ENCODE measurements at places on chromosomes 12 and 14.

- DNase-seq = no peak
These were observed 17.9 kb upstream of the IL22 start for GRCh38 chr12:68271346-68271745.

DNA sequence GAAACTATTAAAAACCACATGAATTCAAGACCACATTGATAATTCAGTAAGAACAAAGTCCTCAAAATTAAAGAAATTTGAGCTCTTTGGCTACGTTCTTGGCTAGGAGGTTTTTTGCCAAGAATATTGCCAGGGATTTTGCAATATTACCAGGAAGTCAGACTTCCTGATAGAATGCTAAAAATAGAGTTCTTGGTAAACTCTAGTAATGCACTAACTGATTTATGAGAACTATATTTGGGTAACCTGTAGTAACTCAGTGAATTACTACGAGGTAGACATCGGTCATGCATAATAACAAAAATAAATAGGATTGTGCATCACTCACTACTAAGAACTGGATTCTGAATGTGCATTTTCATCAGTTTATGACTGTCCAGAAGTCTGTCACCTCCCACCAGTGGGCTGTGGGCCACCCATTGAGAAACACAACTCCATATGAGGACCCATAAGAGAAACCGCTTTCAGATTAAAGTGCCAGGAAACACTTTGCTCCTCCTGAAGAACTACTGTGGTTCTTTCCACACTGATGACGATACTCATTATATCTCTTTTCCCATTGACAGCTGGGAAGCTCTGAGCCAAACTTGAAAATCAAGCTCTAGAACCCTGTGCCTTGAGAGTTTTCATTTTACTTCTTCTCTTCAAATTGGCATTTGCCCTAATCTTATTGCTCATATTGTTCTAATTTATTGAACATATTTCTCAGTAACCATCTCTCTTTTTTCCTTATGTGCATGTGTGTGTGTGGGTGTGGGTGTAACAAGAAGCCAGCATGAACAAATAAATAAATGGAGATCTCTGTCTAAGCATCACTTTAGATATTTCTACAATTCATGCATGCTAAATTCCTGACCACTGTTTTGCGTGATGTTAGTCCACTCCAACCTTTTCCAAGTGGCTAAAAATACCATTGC lies 116.6 kb downstream of the BCL11B start:
- no peak for DNase-seq

GRCh38 chr12:1639538-1639937 lies 10.5 kb downstream of the WNT5B start:
- DNase-seq = no peak

- DNase-seq = no peak
These were observed 27.3 kb downstream of the PPM1A start for GRCh38 chr14:60276347-60276746.

GRCh38 chr12:66066929-66067523 lies 63.5 kb downstream of the LLPH start:
- no peak for DNase-seq

GRCh38 chr12:53179687-53180219 lies 769 bp upstream of the ZNF740 start:
- no peak for DNase-seq

DNA sequence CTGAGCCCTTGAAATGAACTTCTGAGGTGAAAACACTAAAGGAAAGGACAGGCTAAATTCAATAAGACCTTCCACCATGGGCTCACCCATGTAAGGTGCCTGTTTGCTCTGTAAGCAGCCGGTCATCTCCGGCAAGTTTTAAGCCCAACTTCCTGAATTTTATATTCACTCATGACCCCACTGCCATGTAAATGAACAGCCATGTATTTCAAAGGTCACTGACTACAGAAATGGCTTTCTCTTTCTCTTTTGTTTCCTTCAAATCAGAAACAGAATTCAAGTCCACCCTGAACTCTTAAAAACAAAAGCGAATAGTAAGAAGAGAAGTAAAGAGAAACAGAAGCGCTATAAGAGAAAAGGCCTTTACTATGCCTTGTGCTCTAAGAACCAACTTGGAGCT lies 61.7 kb upstream of the OVCH1 start:
- DNase-seq = no peak

GRCh38 chr12:34289431-34290380 lies 267.4 kb downstream of the ALG10 start:
- DNase-seq = no peak

GRCh38 chr14:91332171-91332985 lies 85.2 kb downstream of the CCDC88C start:
- no peak for DNase-seq

DNA sequence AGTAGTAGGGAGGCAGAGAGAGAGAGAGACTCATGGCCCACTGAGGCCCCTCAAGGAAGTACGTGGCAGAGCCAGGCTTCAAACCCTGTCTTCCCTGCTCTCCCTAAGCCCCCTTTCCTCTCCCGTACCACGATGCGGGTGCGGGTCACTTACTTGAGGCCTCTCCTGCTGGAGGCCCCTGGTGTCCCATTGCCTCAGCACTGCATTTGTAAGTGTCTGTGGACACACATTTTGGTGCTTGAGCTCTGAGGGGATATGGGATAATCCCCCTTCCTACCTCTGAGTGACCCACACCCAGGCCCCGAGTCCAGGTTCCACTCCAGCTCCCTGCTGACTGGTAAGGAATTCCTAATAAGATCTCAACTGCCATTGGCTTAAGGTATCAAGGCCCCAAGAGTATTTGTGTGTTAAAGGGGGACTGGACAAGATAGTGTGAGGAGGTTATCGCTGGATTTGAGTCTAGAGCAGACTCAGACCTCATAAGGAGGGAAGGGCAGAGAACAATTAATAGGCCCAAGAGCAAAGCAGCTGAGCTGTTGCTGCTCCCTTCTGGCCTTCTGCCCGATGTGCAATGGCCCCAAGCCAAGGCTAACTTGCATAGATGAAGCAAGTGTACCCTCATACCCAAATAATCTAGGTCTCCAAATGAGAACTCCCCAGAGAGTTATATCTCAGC lies 71.9 kb downstream of the CRACR2A start:
- no peak for DNase-seq

GRCh38 chr12:38682521-38682920 lies 222.9 kb downstream of the CPNE8 start:
- DNase-seq = no peak

- no peak for DNase-seq
These were observed 199.8 kb downstream of the RBM19 start for GRCh38 chr12:113766131-113766878.

- DNase-seq = no peak
These were observed 65.8 kb upstream of the KCNA1 start for GRCh38 chr12:4843907-4844306.

- DNase-seq = no peak
These were observed 42.5 kb upstream of the VPS33A start for GRCh38 chr12:122308811-122309210.

DNA sequence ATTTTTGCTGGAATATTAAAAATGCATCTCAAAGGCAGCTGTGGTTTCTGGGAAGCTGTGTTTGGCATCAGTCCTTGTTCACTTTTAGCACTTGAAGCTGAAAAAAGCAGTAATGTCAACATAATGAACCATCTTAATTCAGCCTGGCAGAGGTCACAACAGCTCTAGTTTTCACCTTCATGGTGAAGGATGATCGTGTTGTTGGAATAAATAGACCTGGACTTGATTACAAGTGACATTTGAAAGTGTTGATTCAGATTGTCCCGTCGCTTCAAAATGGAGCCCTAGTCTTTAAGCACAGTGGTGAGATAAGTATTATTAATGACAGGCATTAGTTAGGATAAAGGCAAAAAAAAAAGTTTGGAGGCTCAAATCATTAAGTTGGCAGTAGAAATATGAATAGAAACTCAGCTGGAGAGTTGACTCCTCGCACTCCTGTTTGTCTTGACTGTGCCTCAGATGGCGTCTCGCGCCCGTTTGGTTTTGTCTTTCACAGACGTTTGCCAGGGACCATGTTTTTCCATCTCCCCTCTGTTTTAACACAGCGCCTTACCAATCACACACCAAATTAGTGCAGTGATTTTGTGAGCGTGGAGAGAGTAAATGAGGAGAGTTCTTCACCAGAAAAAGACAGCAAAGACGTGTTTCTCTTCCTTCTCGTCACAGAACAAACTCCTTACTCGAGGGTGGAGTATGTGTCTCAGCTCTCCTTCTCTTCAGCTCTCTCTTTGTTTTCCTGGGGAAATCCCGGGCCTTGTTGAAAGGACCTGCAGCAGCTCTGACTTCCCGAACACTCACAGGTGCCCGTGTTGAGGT lies 53.4 kb upstream of the MMP17 start:
- DNase-seq = no peak

GRCh38 chr12:116594325-116595038 lies 35.3 kb downstream of the MAP1LC3B2 start:
- no peak for DNase-seq

GRCh38 chr12:3364226-3364625 lies 126.8 kb upstream of the PRMT8 start:
- no peak for DNase-seq

- DNase-seq = no peak
These were observed 123.3 kb upstream of the PLXNC1 start for GRCh38 chr12:94025068-94025467.

- DNase-seq = no peak
These were observed 39.6 kb downstream of the BICD1 start for GRCh38 chr12:32146074-32146873.

DNA sequence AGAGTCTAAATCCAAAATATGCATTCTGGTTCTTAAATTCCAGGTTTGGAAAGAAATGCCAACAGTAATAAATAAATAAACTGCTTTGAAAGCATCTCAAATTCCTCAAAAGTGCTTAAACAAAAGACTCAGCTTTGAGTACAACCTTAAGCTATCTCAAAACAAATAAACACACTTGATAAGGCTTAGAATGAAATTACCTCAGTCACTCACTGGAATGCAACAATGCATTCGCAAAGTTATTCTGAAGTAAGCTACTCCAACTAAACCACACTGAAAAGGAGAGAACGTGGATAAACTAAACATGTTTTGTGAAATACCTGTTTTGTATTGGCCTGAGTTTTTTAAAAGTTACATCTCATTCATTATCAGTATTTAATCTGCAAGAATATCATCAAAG lies 1.2 kb downstream of the SPTSSA start:
- DNase-seq = no peak

DNA sequence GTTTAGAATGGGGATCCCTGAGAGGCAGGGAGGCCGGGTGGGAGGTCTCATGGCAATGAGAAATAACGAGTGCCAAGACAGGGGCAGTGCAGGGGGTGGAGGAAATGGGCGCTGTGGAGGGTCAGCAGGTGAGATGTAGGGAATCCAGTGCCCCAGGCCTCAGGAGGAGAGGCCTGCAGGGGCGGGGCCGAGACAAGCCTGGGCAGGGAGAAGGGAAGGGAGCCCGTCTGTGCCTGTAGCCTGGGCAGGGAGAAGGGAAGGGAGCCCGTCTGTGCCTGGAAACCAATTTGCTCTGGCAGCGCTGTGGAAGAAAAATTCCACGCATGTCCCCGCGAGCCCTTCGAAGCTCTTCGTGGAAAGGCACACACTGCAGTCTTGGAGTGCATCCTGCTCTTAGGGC lies 10.6 kb upstream of the NCOR2 start:
- DNase-seq = no peak

DNA sequence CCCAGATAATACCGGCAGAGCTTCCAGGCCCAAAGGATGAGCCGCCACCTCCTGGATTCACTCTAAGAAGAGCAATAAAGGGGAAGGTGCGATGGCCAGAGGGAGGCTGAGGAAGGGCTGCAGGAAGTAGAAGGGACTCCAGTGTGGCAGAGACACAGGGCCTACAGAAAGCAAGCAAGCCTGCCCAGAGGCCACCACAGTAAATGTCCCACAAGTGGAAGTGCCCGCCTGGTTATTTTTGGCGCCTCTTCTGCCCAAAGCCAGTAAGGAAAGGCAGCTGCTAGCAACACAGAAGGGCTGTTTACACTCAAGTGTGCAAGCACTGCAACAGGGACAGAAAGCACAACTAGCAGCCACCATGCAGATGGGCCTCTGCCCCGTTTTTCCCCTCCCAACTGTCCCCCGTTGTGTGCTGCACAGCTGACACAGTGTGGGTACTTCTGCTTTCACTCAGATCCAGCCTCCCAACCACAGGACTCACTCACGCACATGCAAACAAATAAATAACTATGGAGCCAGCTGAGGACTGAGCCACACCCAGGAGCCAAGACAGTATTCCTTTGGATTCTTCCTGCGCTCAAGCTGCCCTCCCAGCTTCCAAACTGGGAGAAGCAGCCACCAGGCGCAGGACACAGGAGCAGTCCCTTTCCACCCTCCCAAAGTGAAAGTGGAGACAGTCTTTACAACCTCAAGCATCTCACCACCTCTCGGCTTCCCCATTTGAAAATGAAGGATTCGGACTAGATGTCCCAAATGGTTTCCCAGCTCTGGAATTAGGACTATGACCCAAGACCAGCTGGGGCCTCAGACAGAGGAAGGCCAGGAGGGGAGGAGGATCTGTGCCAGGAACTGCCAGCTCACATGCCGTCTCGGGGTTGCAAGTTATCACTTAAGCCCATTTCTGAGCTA lies 40.0 kb upstream of the PNMA1 start:
- no peak for DNase-seq

- no peak for DNase-seq
These were observed 4.1 kb downstream of the NINJ2 start for GRCh38 chr12:659090-659683.

DNA sequence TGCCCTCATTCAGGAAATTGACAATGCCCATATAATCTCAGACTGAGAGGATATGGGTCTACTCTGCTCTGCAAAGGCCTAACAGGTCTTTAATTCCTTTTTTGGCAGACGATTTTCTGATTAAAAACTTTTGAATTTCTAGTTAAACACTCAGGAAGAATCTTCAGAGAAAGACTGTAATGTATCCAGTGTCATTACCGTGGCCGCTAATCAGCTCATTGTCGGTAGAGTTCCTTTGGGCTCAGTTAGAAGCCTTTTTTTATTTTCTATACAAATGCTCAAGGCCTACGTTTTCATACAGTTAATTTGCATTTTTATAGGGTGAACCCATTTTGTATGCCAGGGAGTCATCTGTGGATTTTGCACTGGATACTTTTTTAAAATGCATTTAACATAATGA lies 549.9 kb downstream of the RPS29 start:
- DNase-seq = no peak

GRCh38 chr14:49895480-49895879 lies 2.6 kb downstream of the ARF6 start:
- no peak for DNase-seq

- no peak for DNase-seq
These were observed 1370.7 kb upstream of the TMEM132C start for GRCh38 chr12:126895951-126896913.

DNA sequence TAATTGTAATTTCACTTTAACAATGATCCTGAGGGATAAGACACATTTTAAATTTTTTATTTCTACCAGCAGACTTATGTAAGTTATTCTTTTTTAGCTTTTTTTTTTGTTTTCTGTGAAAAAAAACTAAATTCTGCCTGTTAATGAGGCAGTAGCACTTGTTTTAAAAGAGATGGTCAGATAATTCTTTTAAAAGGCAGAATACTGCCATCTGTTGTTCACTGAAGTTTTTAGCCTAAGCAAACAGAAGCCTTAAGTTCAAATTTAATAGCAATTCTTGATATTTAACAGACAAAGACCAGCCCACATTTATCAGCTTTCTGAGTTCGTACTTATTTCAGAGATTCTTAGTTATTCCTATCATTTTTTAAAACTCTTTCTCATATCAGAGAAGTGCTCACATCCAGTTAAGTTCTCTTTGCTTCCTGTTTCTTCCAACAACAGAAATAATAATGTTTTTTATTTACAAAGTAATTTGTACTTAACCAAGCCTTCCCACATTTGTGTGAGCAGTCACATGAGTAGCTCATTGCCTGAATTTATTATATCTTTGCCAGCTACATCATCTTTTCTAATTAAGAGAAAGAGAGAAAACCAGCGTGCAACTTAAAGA lies 93.4 kb upstream of the SLCO1C1 start:
- no peak for DNase-seq

Data from stimulated activated CD8-positive, alpha-beta memory T cell treated with anti-CD3 and anti-CD28 coated beads, Interleukin-15, amount 100 ng/mL, for 24 hours (primary cell).